ENCODE measurements at places on chromosomes 11 and 22.

- DNase-seq = no peak
These were observed 89.2 kb downstream of the RTL6 start for GRCh38 chr22:44408829-44409192.

GRCh38 chr22:48902983-48903650, 924.6 kb downstream of the BRD1 start:
- DNase-seq = no peak

DNA sequence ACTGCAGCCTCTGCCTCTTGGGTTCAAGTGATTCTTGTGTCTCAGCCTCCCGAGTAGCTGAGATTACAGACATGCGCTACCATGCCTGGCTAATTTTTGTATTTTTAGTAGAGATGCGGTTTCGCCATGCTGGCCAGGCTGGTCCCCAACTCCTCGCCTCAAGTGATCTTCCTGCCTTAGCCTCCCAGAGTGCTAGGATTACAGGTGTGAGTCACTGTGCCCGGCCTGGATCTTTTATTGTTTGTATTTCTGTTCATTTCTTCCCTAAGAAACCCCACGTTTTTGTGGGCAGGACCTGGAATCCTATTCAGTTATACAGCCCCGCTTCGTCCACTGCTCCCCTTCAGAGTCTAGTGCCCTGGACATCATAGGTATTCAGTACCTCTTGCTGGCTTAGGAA, 28.7 kb downstream of the ZBTB16 start:
- no peak for DNase-seq

DNA sequence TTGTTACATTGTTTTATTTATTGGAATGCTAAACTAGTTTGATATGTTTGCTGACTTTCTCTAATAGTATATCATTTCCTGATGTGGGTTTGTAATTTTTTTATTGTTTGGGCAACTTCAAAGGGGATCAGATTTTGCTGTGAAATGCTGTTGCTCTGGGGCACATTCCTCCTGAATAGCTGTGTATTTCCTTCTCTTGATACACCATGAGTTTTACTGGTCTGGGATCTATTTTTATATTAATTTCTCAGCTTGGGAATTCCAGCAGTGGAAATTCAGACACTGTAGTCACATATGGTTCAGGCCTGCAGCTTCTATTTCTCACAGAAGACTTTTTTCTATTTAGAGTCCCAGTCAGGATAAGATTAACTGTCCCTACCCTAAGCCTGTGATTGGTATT, 58.9 kb downstream of the RPUSD4 start:
- DNase-seq = no peak

DNA sequence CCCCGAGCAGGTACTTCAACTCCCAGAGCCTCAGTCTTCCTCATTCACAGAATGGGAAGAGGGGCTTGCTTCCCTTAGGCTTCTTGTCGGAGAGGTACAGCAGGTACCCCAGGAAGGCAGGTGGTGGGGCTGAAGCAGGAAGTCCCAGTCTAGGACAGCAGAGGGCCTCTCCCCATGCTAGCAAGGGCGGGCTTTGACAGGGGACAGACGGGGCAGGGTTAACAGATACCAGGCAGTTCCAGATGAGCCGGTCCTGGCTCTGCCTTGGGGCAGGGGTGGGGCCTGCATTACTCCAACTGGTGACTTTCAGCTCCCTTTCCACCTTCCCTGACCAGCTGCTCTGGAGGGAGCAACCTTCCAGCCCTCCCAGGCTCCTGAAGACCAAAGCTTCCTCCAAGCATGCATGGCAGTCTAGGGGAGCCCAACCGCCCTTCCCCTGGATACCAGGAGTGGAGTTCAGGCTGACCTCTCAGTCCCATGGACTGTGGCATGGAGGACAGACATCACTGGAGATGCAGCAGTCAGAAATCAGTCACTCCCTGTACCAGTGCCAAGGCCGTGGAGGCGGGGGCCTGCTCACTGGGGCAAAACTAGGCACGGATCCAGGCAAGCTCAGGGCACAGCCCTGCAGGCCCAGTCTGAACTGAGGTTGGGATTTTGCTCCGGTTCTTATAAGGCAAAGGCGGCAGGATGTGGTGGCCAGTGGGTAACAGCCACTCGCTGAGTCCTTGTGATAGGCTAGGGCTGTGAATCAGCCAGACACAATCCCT, 60.5 kb downstream of the NAT10 start:
- DNase-seq = no peak

DNA sequence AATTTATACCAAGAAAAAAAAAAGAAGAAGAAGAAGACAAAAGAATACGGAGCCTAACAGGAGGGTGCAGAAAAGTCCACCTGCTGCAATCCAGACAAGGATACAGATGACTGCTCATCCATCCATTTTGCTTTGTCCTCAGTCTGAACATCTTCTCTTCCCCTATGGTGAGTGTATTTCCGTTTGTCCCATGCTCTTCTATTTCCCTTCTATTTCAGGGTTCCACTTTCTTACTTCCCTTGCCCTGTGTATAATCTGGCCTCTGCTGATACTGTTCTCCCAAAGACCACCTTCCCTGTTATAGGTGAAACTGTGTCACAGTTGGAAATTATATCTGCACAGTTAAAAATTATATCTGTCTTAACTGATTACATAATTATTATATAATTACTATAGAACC, 48.7 kb upstream of the USP47 start:
- DNase-seq = no peak

DNA sequence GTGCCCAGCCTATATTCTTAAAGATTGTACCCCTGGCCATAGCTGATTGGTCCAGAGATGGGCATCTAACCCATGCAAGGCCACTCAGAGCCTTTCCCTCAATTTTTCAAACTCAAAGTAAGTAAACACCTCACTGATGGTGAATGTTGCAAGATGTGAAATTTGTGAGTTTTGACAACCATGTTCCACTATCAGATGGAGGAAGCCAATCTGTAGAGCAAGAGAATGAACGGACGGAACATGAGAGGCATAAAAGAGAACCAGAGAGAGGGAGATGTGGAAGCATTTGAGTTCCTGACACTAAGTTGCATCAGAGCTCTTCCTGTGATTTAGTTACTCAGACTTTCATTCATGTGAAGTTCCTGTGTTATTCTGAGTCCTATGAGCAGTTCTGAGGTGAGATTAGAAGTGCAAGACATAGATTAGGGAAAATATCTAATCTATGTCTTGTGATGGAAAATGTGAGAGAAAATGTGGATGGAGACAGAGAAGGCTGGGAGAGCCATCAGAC, 73.3 kb downstream of the PRSS23 start:
- no peak for DNase-seq

- DNase-seq = no peak
These were observed 14.0 kb downstream of the TOP3B start for GRCh38 chr22:21968452-21969129.

DNA sequence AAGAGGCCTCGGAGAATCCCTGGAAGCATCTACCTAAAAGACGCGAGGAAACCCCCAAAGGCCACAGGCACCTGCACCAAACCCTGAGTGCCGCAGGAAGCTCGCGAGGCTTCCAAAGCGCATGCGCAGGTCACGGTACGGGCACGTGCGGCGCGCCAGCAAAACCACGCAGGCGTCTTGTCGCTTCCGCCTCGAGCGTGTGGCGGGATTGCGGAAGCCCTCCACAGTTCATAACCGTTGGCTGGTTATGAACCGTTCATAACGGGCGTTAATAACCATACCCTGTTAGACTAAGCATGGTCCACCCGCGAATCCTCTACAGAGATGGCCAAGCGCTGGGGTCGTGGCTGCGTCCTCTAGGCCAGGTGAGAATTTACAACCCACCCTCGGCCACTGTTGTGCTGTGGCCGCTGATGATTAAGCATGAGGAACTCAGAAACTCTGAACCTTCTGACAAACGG, 46.4 kb downstream of the MORC2 start:
- DNase-seq = peak; percentile 60

- no peak for DNase-seq
These were observed 13.2 kb upstream of the SCUBE2 start for GRCh38 chr11:9104580-9104979.

DNA sequence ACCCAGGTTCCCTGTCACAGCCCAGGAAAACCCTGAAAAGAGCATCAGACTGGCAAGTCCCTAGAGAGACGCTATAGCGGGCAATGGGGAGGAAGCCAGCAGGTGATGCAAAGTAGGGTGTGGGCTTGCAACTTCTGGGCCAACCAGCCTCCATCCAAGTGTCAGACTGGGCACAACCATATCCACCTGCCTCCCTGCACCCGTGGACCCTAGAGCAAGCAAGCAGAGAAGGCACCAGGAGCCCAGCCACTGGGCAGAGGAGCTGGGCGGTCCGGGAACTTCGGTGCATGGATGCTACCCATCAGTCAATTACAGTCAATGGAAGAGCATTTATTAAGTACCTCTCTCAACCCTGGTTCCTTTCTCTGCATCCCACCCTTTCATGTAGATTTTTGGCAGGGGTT, 2.8 kb downstream of the NECTIN1 start:
- no peak for DNase-seq

- no peak for DNase-seq
These were observed 6.2 kb downstream of the CEP57 start for GRCh38 chr11:95796501-95796900.

GRCh38 chr11:114040706-114041211, 18.8 kb upstream of the ZBTB16 start:
- no peak for DNase-seq

DNA sequence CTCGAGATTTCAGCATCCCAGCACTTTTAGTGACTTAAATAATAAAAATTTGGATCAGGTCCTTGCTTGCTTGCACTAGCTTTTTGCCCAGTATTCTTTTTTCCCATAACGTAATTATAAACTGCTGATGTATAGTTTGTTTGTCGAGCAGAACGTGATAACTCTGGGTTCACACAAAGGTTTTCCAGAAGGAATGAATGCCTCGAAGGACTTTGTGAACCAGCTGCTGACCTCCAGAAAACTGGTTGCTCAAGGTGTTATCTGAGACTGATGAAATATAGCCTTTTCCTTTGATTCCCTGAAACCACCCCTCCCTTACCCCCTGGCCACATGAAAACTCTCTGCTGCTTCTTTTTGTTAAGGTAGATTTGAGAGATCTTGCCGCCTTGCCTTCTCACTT, 229.1 kb upstream of the CARD18 start:
- no peak for DNase-seq

GRCh38 chr11:36508743-36509142, 1.3 kb downstream of the TRAF6 start:
- no peak for DNase-seq

- DNase-seq = no peak
These were observed 119.9 kb upstream of the RASSF10 start for GRCh38 chr11:12889243-12889642.

DNA sequence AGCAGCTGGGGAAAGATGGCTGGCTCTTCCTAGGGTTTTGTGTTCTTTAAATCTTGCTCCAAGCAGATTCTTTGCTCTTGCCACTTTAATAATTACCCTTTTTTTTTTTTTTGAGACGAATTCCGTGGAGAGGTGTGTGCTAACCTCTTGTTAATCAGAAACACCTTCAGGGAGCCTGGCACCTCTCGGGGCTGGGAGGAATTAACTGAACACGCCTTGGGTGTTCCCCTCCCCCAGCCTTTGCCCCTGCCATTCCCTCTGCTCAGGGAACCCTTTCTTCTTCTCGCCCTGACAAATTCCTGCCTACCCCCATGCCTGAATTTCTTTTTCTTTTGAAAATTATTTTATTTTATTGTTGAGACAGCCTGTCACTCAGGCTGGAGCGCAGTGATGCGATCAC, 17.5 kb downstream of the TMPRSS6 start:
- no peak for DNase-seq

Data from activated gamma-delta T cell (primary cell).